SHP77 treated with DMSO at 0.1 percent for 48 hours (cell line): ENCODE measurements at places on chromosomes 2 and 18.

DNA sequence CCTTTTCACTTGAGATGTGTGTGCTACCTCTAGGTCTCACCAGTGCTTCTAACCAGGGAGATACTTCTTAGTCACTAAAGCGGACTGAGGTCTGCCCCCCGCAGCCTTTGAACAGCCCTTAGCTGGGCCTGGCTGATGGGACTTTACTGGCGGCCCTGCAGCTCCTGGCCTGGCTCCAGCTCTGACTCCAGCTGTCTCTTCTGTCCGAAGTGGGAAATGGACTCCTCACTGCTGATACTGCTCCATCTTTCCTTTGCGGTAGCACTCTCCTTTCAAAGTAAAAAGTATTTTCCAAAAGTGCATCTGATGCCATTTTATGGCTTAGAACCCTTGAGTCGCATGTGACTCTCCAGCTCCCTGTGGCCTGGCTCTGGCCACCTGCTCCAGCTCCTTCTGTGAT, 64.5 kb downstream of the ATP9B start:
- no peak for DNase-seq

- DNase-seq, result no peak
These were observed 405.7 kb downstream of the FBXO15 start for GRCh38 chr18:73741946-73742345.

- DNase-seq, result no peak
These were observed 12.1 kb downstream of the FAM168B start for GRCh38 chr2:131081190-131081589.

DNA sequence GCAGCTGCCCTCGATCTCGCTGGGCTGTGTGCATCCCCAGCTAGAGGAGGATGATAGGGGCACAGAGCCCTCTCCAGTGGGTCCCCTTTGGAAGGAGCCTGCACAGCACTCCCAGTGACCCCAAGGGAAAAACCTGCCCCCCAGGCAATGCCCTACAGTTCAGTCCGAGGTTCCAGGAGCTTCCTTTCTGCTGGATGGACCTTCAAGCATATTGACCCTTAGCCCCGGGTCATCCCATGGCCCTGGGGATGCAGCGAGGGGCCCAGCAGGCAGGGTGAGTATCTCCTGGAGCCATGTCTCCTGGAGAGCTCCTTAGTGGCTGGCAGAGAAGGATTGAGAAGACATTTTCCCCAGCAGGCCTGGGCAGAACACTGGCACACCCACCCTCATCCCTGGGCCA, 45.4 kb upstream of the CTDP1 start:
- no peak for DNase-seq

GRCh38 chr18:51537487-51537886, 340.0 kb upstream of the MEX3C start:
- DNase-seq, result no peak
